Kidney epithelial cell (primary cell): ENCODE measurements at places on chromosomes 12 and 14.

GRCh38 chr14:99727096-99727870 lies 43.2 kb downstream of the CYP46A1 start:
- no peak for DNase-seq

- DNase-seq = no peak
Observed at GRCh38 chr12:110079477-110080400, 31.4 kb upstream of the C12orf76 start.

GRCh38 chr14:71758229-71758951 lies 173.8 kb upstream of the RGS6 start:
- no peak for DNase-seq

DNA sequence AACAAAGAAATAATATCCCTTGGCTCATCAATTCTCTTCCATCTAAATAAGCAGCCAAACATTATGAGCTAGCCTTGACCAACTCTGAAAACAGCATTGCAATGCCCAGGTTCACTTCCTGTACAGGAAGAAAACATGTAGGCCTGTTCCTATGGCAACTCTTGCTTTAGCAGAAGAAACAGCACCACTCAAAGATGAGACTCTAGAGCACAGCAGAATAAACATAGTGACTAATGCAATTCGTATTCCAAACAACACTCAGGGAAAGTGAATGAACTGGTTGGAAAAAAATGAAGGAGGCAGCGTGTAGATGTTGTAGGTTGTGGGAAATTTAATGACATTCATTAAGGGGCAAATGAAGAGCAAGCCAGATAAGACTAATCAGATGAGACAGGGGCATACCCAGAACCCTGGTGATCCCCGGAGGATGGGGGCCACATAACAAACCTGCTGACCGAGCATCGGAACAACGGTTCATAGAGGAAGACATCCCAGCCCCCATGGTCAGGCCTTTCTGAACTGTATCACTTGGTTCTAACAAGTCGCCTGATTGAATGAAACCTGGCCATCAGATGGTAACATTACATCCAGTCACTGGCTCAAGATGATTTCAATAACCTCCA lies 9.0 kb downstream of the ARHGDIB start:
- DNase-seq = peak; percentile 98

DNA sequence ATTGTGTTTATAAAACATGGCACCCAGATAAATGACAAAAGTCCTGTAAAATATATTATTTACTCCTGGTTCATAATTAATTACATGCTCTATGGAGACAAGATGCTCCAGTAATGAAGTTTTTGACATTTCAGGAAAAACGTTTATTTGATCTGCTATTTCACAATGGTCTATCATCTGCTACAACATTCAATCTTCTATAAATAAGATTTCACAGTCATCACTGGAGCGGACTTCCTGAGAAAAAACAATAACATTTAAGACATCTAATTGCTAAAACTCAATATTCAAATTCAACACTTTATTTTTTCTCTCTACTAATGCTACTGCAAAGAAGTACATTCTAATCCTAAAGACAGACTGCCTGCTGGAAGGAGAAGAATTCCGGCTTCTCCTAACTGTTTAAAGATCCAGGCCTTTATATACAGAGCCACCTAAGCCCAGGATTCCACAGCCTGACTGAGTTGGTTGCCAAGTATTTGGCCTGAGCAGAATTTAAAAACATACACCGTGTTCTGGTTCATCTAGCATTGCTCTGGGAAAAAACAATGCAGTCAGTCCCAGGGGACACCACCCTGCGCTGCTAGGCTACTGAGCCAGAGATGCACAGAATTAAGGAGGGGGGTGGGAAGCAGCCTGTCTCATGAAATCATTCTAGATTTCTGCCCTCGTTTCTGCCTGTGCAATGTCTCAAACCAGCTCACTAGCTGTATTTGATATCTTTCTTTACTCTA lies 58.0 kb downstream of the TMTC1 start:
- DNase-seq = no peak

- no peak for DNase-seq
Observed at GRCh38 chr12:46383654-46384450, 11.3 kb upstream of the SLC38A2 start.

DNA sequence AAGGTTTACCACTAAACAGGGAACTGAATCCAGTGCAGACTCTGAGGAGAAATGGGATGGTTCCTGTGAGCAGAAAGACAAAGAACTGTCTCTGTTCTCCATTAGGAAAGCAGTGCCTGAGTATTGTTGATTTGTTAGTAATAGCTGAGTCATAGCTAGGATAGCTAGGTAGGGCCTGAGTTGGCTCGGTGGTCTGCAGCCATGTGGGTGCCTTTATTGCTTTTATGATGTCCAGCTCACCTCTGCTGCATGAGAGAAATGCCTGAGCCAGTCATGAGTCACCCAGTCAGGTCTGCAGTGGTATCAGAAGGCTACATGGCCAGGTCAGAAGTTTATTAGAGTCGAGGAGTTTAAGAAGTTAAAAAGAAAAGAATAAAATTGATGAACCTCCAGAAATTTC lies 24.2 kb downstream of the TRHDE start:
- peak; percentile 97 for DNase-seq

- DNase-seq = no peak
Observed at GRCh38 chr14:97178781-97179180, 381.6 kb downstream of the VRK1 start.

GRCh38 chr14:52071675-52072074 lies 2.8 kb upstream of the NID2 start:
- DNase-seq = no peak

- DNase-seq = no peak
Observed at GRCh38 chr12:57898308-57898970, 42.9 kb upstream of the ATP23 start.

DNA sequence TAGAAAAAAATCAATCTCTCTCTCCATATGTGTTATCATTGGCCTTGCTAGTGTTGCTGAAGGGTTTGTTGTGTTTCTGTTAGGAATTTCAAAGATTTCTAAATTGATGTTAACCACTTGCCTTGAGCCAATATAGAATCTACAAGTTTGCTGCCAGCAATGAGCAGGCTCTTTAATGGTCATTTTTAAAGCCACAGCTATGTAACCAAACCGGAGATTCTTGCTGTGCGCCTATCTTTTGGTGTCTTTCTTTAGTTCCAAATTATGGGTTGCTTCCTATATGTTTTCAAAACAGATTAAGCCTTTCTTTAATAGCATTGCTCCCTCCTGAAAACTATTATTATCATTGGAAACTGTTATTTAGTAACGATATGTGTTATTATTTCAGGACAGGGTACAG lies 545.7 kb downstream of the DIO2 start:
- DNase-seq = no peak

- DNase-seq = no peak
Observed at GRCh38 chr12:124326871-124327270, 32.0 kb downstream of the RFLNA start.

DNA sequence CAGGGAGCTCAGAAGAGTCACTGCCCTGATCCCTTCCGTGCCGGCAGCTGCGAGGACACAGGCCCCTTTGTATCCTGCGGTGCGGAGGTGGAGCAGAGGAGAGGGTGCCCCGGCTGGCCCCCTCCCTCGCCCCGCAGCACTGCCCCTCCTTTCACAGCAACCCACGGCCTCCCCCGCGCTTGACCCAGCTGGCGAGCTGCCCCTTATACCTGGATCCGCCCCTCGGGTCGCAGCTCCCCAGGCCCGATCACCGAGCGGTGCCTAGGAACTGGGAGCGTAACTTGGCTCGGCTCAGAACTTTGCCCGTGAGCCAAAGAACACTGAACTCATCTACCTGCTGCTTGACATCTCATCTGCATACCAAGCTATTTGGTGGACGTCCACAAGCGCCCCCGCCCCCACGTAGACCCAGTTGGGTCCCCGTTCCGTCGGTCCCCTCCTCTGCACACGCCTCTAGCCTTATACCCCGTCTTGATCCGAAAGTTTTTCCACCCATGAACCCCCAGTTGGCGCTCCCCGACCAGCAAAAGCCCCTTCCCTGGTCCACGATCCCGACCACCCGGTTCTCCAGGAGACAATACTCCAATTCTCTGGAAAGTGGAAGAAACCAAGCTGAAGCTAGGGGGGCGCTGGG lies 697 bp upstream of the DNAJC14 start:
- DNase-seq = no peak

GRCh38 chr12:92921877-92922276 lies 7.2 kb downstream of the EEA1 start:
- DNase-seq = no peak

DNA sequence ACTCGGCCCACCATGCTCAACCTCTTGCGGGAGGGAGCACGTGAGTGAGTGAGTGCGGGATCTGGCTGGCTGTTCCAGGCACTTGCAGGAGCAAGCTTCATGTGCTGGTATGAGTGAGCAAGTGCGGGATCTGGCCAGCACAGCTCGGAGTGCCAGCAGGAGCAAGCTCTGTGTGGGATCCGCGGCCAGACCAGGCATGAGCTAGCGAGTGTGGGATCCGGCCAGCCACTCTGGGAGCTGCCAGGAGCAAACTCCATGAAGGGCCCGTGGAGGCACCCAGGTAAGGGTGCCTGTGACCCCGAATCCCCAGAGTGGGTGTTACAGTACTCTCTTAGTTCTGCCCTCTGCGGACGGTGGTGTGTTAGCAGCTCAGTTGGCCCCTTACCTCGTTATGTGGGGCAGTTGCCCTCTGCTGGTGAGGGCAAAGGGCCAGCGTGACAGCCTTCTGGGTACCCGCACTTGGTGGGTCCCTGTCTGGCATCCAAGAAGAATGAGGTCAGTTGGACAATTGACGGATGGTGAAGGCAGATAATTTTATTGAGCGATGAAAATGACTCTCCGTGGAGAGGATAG lies 38.3 kb downstream of the RAD51B start:
- DNase-seq = no peak

DNA sequence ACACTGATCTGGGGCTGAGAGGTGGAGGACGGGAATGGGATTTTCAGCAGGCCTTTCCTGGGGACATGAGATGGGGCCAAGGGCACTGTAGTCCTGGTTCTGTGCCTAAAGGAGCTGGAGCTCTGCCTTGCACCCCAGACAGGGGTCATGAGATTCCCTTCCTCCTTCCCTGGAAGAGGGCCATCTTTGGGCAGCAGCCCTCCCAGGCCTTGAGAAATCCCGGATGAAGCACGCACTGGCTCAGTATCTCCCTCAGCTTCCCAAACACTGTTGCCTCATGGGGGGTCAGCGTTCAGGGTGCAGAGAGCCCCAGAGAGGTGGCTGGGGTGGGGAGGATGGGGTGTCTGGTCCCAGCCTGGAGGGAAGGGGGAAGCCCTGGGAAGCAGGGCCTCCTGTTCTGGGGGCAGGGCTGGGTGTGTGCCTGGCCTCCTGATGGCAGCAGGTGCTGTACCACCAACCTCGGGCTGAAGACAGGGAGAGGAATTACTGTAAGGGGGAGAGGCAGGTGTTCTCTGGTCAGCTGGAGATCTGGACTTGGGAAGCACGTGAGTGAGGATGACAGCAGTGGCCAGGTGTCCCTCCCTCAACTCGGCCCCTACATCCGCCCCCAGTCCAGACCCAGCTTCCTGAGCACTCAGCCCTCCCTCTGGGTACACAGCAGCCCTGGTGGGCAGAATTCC lies 8.4 kb upstream of the NR4A1 start:
- no peak for DNase-seq

DNA sequence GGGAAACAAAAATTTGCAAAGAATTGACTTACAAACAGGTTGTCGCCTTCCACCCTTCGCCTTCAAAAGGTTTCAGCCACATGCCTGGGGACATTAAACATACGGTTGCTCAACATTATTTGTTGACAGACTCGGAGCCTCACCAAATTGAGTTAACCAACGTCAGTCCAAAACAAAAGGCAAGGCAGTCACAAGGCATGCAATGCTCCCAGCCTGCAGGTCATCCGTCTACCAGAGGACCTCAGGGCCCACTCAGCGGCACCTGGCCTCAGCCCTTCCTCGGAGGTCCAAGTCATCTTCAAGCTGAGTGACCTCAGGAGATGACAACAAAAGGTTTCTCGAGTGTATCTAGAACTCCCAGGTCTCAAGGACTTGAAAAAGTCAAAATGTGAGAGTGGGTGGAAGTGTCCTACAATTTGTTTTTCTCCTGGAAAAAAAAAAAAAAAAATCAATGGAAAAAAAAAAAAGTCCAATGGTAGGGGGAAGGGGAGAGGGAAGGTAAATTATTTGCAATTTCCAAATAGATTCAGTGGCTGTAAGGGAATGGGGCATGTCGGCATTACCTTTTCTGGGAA lies 64.3 kb downstream of the KDM2B start:
- no peak for DNase-seq

DNA sequence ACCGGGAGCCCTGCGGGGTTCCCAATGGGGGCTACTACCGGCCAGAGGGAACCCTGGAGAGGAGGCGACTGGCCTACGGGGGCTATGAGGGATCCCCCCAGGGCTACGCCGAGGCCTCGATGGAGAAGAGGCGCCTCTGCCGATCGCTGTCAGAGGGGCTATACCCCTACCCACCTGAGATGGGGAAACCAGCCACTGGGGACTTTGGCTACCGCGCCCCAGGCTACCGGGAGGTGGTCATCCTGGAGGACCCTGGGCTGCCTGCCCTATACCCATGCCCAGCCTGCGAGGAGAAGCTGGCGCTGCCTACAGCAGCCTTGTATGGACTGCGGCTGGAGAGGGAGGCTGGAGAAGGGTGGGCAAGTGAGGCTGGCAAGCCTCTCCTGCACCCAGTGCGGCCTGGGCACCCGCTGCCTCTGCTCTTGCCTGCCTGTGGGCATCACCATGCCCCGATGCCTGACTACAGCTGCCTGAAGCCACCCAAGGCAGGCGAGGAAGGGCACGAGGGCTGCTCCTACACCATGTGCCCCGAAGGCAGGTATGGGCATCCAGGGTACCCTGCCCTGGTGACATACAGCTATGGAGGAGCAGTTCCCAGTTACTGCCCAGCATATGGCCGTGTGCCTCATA lies 9.7 kb downstream of the TNS2 start:
- DNase-seq = no peak

DNA sequence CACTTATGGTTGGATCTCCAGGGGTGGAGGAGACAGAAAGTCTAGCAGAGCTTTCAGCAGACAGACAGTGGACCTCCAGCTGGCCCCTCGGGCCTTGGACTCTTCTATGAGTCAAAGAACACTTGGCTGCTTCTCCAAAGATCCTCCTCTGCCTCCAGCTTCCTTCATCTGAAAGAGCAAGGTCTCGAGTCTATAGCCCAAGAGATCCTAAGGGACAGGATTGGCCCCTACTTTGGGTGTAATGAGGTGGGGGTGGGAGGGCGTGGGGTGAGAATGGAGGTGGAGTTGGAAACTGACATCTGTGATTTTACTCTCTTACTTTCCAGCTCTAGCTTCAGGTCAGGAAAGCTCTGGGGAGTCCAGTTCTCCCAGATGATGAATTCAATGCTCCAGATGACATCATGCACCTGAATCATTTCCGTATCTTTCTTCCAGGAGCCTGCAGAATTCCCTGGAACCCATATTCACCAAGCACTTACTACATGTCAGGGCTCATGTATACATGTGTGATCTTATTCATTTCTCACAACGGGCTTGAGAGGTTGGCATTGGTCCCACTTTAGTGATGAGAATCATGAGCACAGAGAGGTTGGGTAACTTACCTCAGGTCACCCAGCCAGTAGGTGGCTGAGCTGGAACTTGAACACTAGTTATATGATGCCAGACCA lies 10.2 kb upstream of the PGF start:
- no peak for DNase-seq

DNA sequence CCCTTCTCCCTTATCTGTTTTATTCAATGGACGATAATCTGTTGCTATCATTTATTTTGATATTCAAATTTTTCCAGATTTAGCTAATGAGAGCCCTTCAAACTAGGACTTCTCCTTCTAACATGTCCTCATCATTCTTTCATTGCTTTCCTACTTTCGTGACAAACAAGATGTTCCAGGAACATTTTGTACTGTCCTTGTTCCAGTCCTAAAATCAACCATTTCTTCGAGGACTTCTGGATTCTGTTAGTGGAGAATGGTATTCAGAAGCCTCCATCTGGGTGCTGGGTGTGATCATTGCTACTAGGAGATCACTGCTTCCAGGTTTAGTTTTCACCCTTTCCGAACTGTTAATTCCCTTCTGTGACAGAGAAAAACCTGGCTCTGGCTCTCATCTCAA lies 29.5 kb upstream of the FBXO34 start:
- no peak for DNase-seq
